ENCODE measurements at places on chromosomes 16 and 17.

DNA sequence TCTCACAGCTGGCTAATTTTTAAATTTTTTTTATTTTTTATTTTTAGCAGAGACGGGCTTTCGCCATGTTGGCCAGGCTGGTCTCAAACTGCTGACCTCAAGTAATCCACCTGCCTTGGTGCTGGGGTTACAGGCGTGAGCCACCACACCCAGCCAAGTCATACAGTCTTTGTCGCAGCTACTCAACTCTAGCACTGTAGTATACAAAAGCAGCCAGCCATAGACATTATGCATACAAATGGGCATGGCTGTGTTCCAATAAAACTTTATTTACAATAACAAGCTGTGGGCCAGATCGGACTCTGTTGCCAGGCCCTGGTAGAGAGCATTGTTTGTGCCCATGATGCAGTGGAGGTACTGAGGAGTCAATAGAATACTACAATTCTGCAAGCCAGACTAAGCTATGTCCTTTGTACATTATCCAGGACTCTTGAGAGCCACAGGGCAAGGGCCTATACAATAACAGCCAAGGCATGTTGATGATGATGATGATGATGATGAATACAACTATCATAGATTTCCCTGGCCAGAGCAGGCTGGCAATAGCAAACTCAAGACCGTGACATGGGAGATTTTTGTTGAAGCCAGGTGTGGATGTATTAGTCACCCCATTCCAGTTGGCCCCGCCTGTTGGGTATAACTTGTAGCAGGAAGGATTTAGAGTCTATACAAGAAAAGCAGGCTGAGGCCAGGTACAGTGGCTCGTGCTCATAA lies 101.8 kb downstream of the MYH11 start:
- DNase-seq = no peak

DNA sequence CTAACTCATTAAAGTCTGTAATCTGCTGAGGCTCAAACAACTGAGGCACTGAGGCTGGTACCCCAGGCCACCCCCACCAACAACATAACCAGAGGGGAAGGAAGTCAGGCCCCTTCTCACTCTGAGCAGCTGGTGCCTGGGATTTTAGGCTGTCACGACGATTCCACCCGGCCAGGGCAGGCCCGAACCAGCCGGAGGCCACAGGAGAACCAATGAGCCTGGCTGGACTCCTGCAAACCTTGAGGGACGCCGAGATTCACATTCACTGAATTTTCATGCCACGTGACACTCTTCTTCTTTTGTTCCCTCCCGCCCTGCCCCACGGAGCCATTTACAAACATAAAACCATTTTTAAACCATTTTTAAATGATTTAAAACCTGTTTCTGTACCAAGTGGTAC lies 48.1 kb downstream of the RPH3AL start:
- DNase-seq = no peak

GRCh38 chr17:17077861-17078732 lies 35.8 kb downstream of the MPRIP start:
- no peak for DNase-seq

- DNase-seq = no peak
These were observed 364.7 kb upstream of the DYNLRB2 start for GRCh38 chr16:80176114-80176513.

- DNase-seq = no peak
These were observed 125.1 kb downstream of the BANP start for GRCh38 chr16:88076211-88076931.

- DNase-seq = no peak
These were observed 3.8 kb upstream of the RPL26 start for GRCh38 chr17:8386841-8387240.

DNA sequence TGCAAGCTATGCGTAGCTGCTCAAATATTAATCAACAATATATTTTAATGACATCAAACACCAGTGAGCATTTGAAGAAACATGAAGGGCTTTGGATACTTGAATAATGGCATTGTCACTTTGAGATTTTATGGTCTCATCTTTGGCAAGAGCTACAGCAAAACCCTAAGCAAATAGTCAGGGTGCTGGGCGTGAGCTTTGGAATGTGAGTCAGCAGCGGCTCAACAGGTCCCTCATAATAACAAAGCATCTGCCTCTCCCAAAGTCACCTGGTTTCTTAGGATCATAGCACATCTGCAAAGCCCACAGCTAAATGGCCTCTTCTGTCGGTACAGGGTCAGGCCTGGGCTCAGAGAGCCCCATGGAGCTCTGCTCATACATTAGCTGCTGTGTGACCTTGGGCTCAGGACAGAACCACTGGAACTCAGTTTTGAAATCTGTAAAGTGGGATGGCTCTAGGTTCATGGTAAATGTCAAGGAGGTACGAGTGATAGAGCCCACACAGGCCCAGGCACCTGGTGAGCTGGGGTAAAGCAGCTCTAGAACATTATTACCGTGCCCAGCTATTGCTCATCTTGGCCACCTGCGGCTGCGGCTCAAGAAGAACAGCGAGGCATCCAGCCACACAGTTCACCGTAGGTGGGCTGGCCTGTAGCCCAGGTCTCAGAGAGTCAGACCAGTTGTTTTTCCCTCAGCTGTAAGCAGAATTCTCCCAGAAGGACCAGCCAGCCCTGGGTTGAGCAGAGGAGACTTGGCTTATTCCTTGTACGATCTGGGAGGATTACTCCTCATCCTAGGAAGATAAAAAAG lies 544.5 kb upstream of the CDH11 start:
- no peak for DNase-seq

DNA sequence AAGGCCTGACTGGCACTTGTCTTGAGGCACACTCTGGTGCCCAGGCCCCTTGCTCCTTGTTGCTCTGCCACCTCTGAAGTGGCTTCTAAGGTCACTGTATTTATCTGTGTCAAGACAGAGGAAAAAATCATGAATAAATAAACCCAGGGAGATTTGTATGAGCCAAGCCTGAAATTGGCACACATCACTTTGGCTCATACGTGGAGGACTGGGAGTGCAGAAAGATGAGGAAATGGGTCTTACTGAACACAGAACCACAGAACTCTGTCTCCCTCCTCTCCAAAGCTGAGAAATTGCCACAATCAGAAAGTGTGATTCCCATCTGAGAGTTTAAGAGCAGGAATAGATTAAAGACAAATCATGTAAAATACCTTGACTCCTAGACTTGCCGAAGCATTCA lies 27.1 kb upstream of the C16orf78 start:
- DNase-seq = no peak

GRCh38 chr17:41428591-41429291 lies 4.4 kb upstream of the KRT37 start:
- no peak for DNase-seq

GRCh38 chr16:13414154-13414553 lies 505.8 kb upstream of the ERCC4 start:
- DNase-seq = no peak

- DNase-seq = no peak
These were observed 431 bp downstream of the DYNC1LI2 start for GRCh38 chr16:66751053-66751302.

GRCh38 chr16:49556606-49557446 lies 183.2 kb downstream of the C16orf78 start:
- DNase-seq = no peak

DNA sequence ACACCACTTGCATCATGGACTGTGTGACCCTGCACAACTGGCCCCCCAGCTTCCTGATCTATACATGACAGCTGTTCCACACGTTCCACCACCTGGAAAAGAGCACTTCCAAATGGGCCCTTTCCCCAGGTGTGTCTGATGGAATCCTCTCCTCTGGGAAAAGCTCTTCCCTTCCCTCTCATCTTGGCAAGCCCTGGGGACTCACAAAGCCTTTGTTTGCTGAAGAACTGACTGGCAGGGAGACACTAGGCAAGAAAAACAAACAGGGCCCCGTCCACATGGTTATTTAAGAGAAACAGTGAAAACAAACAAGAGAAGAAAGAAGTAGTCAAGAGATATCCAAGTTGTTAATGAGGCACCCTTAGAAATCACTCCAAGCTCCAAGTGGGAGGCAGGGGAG lies 52.6 kb downstream of the C16orf95 start:
- no peak for DNase-seq
